Smooth muscle cell of the coronary artery (primary cell): ENCODE measurements at places on chromosomes 1 and 21. TPM values are rescaled to one million over a fixed set of nuclear protein-coding genes. Genes with fewer than 3 reads are reported as not detected.

The ZFP69 gene
- total RNA-seq: 1.4 and 2.7 TPM in 2 replicates

The SLAMF1 gene
- total RNA-seq: not detected in 2 replicates

The CD84 gene
- total RNA-seq: not detected in 2 replicates

The NCAM2 gene
- total RNA-seq: 0.45 and 11.3 TPM in 2 replicates

The ST6GALNAC5 gene
- total RNA-seq: 0.90 and 4.8 TPM in 2 replicates

The PCBP3 gene
- total RNA-seq: 10.8 TPM in 1 of 2 replicates, not detected in the other

The SCCPDH gene
- 33.0 and 33.2 TPM in 2 replicates for total RNA-seq

The ASCL5 gene
- not detected in 2 replicates for total RNA-seq

The DOP1B gene
- total RNA-seq: 1.5 and 2.4 TPM in 2 replicates

The RGS8 gene
- not detected in 2 replicates for total RNA-seq

The MYOC gene
- total RNA-seq: 0.23 TPM in 2 replicates

The SPATA21 gene
- not detected in 2 replicates for total RNA-seq

The ADCY10 gene
- under 0.01 and 0.12 TPM in 2 replicates for total RNA-seq

The B3GALT2 gene
- total RNA-seq: 2.3 TPM in 1 of 2 replicates, not detected in the other

The FAM167B gene
- 1.6 and 2.7 TPM in 2 replicates for total RNA-seq

The TSPAN1 gene
- total RNA-seq: 0.35 and 0.68 TPM in 2 replicates

The SLC16A4 gene
- total RNA-seq: 10.3 and 44.4 TPM in 2 replicates

The ESPN gene
- total RNA-seq: under 0.01 TPM in 1 of 2 replicates, not detected in the other

The COA7 gene
- total RNA-seq: 7.8 and 9.5 TPM in 2 replicates

The COL8A2 gene
- 1.3 and 5.0 TPM in 2 replicates for total RNA-seq

The WLS gene
- total RNA-seq: 61.0 and 92.7 TPM in 2 replicates

The METTL25B gene
- total RNA-seq: 5.7 and 8.7 TPM in 2 replicates

The LCE1C gene
- total RNA-seq: not detected in 2 replicates

The AMPD1 gene
- total RNA-seq: not detected in 2 replicates

The PIK3C2B gene
- total RNA-seq: 1.7 and 1.9 TPM in 2 replicates

The CD2 gene
- total RNA-seq: not detected in 2 replicates

The RNF186 gene
- not detected in 2 replicates for total RNA-seq

The FAM163A gene
- not detected in 2 replicates for total RNA-seq

The ARMH1 gene
- 0.60 and 3.5 TPM in 2 replicates for total RNA-seq

The TRIM67 gene
- total RNA-seq: 0.23 TPM in 1 of 2 replicates, not detected in the other

The HSPB7 gene
- 2.5 and 5.1 TPM in 2 replicates for total RNA-seq

The VAV3 gene
- total RNA-seq: 0.08 and 1.5 TPM in 2 replicates

The GSTM1 gene
- total RNA-seq: 6.1 and 8.8 TPM in 2 replicates

The TMEM9 gene
- total RNA-seq: 107 and 134 TPM in 2 replicates

The VTCN1 gene
- not detected in 2 replicates for total RNA-seq

The FABP3 gene
- 19.1 and 79.4 TPM in 2 replicates for total RNA-seq

The SPRR2A gene
- total RNA-seq: not detected in 2 replicates

The HTR6 gene
- 0.23 TPM in 1 of 2 replicates, not detected in the other for total RNA-seq

The ETV3L gene
- not detected in 2 replicates for total RNA-seq

The LCE1A gene
- not detected in 2 replicates for total RNA-seq

The TRAF3IP3 gene
- total RNA-seq: not detected in 2 replicates

The TBX15 gene
- total RNA-seq: 1.2 and 20.9 TPM in 2 replicates

The KRTAP12-2 gene
- not detected in 2 replicates for total RNA-seq

The PRDM16 gene
- 3.6 and 11.4 TPM in 2 replicates for total RNA-seq

The CR1L gene
- not detected in 2 replicates for total RNA-seq

The DPYD gene
- 34.4 and 117 TPM in 2 replicates for total RNA-seq

The OR11L1 gene
- not detected in 2 replicates for total RNA-seq

The RGS7 gene
- total RNA-seq: 0.15 and 2.8 TPM in 2 replicates

The ADAR gene
- 51.1 and 64.6 TPM in 2 replicates for total RNA-seq

The MFSD2A gene
- 1.9 and 2.1 TPM in 2 replicates for total RNA-seq

The CD1B gene
- not detected in 2 replicates for total RNA-seq

The GBP5 gene
- 0.08 and 0.82 TPM in 2 replicates for total RNA-seq

The UBE2U gene
- not detected in 2 replicates for total RNA-seq

The GCSAML gene
- not detected in 2 replicates for total RNA-seq

The DNALI1 gene
- total RNA-seq: 3.2 and 6.7 TPM in 2 replicates

The FAM229A gene
- total RNA-seq: 0.30 and 1.9 TPM in 2 replicates

The DIO1 gene
- not detected in 2 replicates for total RNA-seq
